ENCODE measurements at places on chromosomes 6 and 20.

DNA sequence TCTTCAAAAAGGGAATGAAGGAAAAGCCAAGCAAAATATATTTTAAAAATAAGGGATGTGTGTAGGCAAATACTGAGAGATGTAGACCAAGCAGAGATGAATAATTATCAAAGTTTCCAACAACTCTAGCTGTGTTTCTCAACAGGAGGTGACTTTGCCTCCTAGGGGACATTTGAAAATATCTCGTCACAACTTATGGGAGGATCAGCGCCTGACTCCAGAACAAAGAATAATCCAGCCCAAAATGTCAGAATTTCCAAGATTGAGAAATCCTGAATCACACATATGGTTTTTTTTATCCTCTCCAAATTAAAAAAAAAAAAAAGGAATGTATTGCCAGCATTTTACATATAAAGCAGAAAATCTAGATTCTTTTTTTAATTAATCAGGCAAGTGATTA is 241.2 kb upstream of the ZFP64 start:
- DNase-seq: no peak

- DNase-seq: no peak
These were observed 747.3 kb downstream of the COL12A1 start for GRCh38 chr6:74458536-74458935.

DNA sequence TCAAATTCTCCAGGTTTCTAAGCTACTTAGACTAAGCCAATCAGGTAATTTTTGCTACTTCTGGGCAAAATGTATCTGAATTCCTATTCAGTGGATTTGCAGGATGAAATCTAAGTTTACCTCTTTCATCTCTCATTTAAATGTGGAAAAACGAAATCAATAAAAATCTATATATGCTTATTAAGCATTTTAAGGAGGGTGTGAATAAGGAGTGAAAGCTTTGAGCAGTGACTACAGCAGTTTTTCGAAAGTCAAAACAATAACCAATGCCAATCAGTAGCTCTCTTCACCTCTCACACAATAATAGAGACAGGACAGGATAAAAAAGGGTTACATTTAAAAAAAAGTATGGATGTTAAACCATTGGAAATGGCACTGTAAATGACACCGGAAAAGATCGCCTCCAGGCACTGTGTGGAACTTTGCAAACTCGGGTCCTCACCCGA is 476 bp upstream of the BCKDHB start:
- DNase-seq: no peak

DNA sequence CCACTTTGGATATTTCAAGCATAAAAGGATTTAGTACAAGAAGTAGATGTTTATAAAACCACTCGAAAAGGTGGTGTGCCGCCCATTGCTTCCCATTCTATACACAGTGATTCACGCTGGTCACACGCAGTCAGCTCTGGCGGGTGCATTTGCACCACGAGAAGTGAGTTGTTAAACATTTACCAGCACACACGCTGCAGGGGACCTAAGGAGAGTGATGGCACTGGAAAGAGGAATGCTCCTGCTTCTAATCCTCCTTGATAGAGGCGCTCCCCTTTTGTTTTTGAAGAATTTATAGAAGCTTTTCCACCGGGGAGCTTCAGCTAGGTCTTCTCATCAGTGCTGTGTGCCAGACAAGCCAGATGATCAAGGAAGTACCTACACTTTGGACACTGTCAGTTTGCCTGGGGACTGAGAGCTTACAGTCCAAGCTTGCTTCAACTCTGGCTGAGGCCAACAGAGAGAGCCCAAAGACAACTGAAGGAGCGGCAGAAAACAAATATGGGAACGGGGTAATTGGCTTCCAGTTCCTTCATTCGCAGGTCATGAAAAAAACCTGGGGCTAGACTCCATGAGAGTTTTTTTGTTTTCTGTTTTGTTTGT is 31.2 kb downstream of the MUC22 start:
- no peak for DNase-seq

- no peak for DNase-seq
These were observed 587 bp upstream of the BTN3A1 start for GRCh38 chr6:26401389-26401986.

- no peak for DNase-seq
These were observed 97.0 kb downstream of the FOXF2 start for GRCh38 chr6:1486387-1486786.

GRCh38 chr20:56788671-56789610 is 159.8 kb downstream of the TFAP2C start:
- DNase-seq: no peak

DNA sequence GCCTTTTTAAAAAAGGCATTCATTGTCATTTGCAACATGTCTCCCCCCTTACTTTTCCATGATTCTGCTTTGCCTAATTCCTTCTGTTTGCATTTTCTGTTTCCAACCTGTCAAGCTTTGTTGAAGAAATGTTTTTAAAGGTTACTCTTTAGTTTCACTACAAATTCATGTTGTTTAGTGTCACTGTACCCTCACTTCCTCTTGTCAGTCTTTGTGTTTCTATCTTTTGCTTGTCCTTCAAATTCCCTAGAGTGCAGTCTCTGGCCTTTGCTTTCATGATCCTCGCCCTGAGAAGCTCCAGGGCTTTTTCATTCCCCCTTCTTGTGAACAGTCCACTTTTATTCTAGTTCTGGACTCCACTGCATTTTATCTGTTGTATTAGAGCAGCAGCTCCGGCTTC is 90.6 kb downstream of the MAP3K4 start:
- no peak for DNase-seq

DNA sequence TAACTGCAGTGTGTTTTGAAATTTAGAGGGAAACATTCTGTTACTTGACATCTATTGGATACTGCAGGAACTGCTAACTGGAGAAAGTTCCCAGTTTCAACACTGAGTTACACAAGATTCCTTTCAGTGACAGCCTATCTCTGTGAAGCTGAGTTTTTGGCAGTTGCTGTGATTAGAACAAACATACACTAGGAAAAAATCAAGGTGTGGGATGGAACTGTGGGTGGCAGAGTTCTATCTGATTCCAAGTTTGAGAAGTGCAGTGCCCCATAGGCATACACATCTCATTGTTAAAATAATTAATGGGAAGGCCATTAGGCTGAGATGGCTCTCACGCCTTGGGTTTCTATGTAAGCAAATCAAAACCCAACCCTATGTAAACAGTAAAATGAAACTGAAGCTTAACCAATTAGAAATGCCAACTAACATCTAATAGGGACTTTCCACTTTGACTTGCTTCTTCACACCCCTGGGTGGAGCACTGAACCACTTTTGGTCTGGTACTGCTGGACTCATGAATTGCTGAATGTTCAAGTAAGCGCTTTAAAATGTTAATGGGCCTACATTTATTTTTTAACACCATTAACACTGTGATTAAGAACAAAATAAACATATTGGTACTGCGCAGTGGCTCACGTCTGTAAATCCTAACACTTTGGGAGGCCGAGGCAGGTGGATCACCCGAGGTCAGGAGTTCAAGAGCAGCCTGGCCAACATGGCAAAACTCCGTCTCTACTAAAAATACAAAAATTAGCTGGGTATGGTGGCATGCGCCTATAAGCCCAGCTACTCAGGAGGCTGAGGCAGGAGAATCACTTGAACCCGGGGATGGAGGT is 55.2 kb upstream of the TBC1D7 start:
- DNase-seq: no peak

Measured in right lobe of liver (tissue), 6 donors.